ENCODE measurements at places on chromosomes 7 and 10.

DNA sequence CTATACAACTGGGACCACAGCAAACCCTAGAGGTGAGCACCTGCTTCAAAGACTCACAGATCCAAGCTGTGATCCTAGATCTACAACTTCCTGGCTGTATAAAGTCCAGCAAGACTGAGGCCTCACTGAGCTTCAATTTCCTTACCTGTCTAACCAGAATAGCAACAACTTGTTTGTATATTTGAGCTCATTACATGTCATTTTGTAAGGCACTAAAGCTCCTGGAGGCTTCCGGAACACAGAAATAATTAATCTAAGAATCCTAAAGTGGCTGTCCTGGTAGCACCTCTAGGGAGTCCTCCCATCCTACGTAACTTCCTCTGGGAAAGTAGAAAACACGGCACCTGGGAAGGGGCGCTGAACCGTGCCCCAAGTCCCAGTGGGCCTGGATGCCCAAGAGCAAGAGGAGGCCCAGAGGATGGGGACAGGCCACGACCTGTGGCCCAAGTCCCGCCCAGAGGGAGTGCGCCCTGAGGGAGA, 39.4 kb downstream of the HK1 start:
- no peak for DNase-seq

- no peak for DNase-seq
These were observed 664.9 kb downstream of the SUGCT start for GRCh38 chr7:40799493-40800403.

DNA sequence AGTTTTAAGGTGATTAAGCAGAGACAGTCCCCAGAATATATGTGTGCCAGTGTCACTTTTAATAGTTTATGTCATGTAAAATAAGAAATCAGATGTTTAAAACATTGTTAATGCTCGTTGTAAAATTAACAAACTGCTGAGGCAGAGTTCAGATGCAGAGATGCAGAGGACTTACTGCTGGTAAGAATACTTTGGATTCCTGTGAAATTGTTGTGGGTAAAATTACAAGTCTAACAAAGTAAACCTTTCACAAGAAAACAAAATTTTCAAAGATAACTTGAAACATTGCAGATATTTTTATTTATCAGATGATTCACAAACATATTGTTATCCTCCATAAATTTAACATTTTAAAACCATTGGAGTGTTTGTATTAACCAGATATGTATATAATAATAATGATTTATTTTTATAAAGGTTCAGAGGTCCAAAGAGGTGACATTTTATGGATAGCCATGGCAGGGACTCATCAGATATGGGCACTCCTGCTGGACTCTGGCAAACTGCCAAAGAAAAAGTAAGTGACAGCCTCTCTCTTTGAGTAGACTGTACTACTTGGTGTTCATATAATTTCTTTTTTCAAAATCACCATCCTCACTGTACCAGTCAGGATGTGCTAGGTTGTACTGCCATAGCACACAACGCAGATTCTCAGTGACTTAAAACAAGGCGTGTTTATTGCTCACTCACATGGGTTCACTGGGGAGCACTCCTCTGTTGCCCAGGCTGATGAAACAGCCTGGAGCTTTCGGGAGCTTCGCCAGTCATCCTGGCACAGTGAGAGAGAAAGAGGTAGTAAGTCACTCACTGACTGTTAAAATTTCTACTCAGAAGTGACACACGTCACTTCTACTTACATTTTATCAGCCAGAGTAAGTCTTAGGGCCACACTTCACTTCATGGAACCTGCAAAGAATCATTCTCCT, 43.5 kb downstream of the NHLRC2 start:
- no peak for DNase-seq

DNA sequence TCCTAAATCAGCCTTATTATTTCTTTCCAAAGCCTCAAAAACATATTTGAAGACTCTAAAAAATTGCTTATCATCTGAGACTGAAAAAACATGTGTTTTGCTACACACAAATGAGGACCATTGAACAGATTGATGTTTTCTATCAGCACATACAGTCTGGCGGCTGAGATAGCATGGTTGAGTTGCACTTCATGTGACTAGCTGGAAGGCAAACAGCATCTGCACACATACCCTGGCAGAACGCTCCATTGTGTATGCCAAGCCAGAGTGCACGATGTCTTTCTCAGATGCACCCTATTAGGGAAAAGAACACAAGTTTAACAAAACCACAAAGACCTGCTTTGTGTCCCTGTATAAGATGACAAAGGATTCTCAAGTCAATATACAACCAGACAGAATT, 33.0 kb downstream of the FAM25A start:
- no peak for DNase-seq

DNA sequence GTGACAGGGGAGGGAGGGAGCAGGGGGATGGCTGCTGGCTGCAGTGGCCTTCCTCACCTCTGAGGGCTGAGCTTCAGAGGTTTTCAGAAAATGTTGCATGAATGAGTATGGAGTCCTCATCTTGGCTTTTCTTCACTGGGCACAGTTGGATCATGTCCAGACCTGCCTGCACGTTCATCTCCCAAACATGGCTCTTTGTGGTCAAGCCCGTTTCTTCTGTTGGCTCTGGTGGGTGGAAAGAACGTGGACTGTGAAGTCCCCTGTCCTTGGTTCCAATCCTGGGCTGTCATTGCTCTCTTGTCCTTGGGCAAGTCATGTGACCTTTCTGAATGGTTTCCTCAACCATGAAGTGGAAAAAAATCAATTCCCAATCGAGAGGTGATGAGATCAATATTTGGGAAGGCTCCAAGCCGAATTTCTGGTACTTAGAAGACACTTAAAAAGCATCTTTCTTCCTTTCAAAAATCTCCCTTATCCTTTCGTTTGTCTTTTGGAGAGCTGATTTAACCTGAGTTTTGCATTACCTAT, 34.5 kb downstream of the TSPAN14 start:
- no peak for DNase-seq

GRCh38 chr7:77691892-77692491, 4.3 kb upstream of the RSBN1L start:
- DNase-seq = no peak

- DNase-seq = no peak
These were observed 14.6 kb downstream of the STX1A start for GRCh38 chr7:73704640-73705550.

DNA sequence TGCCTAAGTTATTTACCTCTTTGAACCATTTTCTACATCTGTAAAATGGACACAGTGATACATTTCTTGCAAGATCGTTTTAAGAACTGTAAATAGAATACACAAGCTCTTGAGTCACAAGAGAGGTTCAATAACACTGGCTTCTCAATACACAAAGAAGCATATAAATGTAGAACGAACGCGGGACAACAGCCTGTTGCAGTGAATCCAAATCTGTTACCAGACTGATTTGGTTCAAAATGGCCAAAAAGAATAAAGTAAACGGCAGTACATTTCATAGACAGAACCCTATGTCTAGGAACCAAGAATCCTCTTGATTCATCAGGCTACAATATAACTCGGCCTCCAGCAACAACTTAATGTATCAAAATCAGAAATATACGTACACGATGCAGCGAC, 701 bp downstream of the MTPAP start:
- DNase-seq = no peak

GRCh38 chr10:132670546-132671227, 115.3 kb downstream of the NKX6-2 start:
- no peak for DNase-seq

GRCh38 chr10:7209458-7209857, 201.4 kb downstream of the SFMBT2 start:
- DNase-seq = no peak

Data from iPS DF 6.9 (cell line).